HT-29 (cell line): ENCODE measurements at places on chromosomes 11 and 22.

- no peak for DNase-seq
Observed at GRCh38 chr22:27771637-27772036, 29.9 kb downstream of the MN1 start.

DNA sequence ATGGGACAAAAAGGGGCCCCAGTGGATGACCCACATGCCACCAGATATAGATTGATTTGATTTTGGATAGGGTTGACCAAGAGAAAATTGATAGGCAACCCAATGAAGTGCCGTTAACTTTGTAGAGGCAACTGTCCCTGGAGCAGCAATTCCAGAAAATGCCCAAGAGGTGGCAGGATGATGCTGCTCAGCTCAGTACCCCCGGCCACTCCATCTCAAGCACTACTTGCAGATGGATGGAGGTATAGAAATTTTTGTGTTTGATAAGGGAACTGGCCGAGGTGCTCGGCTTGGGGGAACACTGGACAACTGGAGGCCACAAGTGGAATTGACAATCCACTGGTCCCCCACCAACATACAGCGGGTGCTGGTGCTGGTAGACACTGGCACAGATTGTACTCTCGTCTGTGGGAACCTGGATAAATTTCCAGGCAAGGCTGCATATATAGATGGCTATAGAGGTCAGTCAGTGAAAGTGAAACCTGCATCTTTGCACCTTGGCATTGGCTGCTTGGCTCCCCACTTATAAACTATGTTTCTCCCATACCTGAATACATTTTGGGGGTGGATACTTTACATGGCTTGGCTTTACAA is 86.3 kb downstream of the CCDC83 start:
- peak; percentile 73 for DNase-seq

DNA sequence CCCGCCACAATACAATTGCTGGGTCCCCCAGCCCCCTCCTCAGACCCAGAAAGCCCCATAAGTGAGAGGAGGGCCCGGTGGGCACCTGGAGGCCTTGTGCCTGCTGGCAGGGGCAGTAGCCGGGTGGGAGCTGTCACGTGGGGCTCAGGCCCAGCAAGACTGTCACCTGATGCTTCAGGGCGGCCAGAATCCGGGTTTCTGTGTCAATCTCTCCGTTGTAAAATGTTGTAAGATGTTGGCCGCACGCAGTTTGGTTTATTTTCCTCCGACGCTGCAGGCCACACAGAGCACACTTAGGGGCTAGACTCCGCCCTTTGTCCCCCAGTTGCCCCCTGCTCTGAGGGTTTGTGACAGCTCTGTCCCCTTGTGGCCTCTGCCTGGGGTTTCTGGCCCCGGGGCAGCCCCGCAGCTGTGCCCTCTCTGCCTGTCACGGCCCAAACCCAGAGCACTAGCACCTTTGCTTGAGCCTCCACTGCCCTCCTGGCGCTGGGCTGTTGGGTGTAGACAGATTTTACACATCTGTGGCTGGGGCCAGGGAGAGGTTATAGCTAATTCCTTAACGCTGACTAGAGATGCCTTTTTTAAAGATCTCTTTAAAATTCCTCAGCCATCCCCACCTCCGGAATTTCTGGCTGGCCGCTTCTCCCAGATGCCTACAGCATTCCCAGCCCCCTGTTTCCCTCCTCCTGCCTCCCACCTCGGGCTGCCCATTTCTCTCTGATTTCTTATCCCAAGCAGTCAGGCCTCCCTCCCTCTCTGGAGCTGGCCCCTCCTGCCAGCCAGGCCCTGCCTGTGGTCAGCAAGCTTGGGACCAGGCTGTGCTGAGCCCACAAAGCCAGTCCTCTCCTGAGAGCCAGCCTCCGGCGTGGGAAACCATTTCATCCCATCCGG is 3.2 kb upstream of the PRR5 start:
- DNase-seq: no peak

- no peak for DNase-seq
Observed at GRCh38 chr11:44333271-44334218, 23.6 kb upstream of the ALX4 start.

DNA sequence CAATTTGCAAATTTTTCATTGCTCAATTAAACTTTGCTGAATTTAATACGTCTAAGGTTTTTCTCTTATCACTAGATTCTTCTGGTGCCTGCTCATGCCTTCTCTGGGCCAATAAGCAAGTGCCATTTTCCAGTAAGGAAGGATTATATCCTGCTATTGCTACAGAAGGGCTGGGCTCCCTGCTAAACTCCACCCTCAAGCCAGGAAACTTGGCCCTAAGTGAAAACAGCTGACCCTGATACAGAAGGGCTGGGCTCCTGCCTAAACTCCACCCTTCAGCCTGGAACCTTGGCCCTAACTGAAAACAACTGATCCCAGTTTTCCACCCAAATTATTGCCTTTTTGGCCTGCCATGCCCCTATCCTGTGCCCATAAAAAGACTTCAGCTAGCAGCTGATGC is 385.3 kb downstream of the DYNC2H1 start:
- no peak for DNase-seq

GRCh38 chr11:116207421-116208141 is 565.2 kb downstream of the BUD13 start:
- DNase-seq: no peak

DNA sequence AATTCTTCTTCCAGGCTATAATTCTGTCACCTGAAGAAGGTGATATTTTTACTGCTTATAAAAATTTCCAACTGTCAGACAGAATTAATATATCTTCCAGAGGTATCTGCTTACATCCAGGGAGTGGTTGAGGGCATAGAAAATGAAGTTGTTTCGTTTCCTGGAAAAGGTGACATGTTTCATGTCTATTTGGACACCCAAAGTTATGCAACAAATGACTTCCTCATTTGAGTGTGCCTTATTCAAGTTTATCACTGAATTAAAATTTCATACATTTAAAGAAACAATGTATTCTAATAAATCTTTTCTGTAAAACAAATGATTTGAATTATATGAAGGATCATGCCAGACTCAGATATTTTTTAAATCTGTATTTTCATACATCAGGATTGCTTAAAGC is 8.5 kb upstream of the GRAMD1B start:
- no peak for DNase-seq

DNA sequence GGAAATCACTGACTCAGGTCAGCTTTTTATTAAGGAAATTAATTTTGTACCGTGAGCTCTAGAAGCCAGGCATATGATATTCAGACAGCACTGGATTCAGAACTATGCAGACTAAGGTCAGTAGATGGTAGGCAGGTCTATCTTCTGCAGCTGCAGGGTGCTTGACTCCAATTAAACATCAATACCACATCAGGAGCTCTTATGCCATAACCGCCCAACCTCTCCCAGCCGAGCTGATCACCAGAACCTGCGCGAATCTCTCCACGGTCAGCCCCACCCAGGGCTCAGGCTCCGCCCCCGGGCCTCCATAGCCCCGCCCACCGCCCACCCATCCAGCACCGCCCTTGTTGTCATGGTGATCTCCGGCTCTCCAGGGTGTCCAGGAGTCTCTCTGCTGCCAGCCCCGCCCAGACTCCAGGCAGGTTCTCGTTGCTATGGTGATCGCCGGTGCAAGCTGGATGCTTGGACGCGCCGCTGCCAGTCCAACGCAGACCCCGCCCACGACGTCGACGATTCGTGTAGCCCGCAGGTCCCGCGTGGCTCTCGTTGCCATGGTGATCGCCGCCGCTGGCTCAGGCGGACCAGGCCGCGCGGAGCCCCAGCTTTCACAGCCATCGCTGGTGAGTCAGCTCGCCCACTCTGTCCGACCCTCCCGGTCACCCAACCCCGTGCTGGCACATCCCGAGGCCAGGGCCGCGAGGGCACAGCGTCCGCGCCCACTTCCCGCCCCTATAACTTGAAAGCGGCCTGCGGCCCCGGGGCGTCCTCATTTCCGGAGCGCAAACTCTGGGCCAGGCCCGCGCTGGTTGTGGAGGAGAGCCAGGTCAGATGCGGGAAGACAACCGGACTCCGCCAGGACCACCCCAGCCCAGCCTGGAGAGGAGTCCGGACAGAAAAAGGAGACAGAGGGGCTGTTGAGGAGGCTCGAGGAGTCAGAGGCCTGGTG is at the start of gene RAB36:
TSS of gene RAB36 (plus strand) at position 546 of the 946 bp plus-strand sequence. CDS start 1,140 bp downstream, outside the sequence.
- peak; percentile 93 for DNase-seq

- no peak for DNase-seq
Observed at GRCh38 chr11:8756201-8756600, 73.6 kb downstream of the RPL27A start.

DNA sequence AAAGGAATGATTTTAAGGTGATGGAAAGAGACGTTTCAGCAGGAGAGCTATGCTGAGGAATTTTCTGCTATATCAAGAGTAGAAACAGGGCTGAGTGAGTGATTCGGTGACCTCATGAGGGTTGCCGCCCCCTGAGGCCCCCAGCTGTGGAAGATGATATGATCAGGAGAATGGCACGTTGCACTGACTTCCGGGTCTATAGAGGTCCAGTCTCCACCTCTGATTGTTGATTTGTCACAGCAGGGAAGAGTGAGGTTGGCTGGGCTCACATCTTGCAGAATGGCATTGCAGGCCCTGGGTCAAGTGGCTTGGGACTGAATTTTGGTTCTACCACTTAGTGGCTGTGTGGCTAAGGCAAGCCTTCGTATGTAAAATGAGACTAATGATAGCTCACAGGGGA is 205.1 kb downstream of the SNX19 start:
- no peak for DNase-seq

DNA sequence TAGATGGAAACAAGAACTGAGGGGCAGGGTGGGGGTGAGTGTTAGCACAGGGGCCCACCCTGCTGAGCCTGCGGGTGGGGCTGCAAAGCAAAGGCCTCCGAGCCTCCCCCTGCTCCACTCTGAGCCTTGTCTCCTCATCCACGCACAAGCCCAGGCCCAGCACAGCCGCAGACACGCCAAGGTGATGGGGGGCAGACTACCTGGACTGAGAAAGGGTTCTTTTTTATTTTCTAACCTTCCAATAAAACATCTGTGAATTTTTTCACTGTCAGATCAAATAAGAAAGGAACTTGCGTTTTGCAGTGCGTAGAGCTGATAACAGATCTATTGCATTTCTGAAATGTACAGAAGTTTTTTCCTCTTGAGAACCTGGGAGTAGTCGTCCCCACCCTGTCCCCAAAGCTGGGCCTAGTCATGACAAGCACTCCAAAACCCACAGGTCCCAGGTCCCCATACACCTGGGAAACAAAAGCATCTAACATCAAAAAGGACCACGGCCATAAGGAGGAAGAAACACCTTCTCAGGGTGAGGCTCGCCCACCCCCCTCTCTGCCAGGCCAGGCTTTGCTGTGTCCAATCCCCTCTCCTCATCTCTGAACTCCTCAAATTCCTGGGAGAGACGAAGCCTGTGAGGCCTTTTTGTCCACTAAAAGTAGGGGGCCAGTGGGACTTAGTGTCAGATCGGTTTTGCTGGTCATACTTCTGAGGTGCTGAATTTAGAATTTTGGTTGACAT is 22.7 kb upstream of the CD5 start:
- no peak for DNase-seq

- DNase-seq: no peak
Observed at GRCh38 chr11:129930743-129931142, 35.4 kb upstream of the NFRKB start.

GRCh38 chr22:31646186-31647019 is 15.6 kb downstream of the PISD start:
- peak; percentile 23 for DNase-seq

GRCh38 chr22:42509548-42509947 is 10.0 kb downstream of the RRP7A start:
- DNase-seq: no peak

DNA sequence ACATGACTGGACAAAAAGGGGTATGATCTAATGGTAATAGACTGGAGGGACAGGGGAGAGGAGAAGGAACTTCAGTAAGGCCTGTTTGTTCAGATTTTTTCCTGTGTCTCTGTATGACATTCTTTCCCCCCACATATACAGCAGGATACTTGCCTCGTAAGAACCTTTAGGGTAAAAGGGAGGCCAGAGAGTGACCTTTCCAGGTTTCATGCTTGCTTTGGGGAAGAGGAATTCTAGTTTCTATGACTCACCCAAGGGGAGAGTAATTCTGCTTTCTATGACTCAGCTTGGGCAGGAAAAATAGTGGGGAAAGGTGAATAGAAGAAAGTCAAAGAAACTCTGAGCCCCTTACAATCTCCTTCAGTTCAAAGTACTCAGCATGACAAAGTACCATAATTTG is 457.0 kb downstream of the DLG2 start:
- DNase-seq: peak; percentile 75

GRCh38 chr22:35204807-35205775 is 52.2 kb upstream of the HMGXB4 start:
- no peak for DNase-seq

GRCh38 chr11:8613036-8613435 is 19.0 kb upstream of the STK33 start:
- DNase-seq: no peak

DNA sequence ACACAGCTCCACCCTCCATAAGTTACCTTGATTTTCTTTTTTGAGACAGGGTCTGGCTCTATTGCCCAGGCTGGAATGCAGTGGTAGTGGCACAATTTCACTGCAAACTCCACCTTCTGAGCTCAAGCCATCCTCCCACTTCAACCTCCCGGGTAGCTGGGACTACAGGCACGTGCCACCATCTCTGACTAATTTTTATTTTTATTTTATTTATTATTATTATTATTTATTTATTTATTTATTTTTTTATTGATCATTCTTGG is 9.6 kb downstream of the RPS3 start:
- no peak for DNase-seq

- no peak for DNase-seq
Observed at GRCh38 chr11:134841972-134842371, 429.9 kb upstream of the B3GAT1 start.

GRCh38 chr11:92204731-92205130 is 19.9 kb upstream of the FAT3 start:
- no peak for DNase-seq

DNA sequence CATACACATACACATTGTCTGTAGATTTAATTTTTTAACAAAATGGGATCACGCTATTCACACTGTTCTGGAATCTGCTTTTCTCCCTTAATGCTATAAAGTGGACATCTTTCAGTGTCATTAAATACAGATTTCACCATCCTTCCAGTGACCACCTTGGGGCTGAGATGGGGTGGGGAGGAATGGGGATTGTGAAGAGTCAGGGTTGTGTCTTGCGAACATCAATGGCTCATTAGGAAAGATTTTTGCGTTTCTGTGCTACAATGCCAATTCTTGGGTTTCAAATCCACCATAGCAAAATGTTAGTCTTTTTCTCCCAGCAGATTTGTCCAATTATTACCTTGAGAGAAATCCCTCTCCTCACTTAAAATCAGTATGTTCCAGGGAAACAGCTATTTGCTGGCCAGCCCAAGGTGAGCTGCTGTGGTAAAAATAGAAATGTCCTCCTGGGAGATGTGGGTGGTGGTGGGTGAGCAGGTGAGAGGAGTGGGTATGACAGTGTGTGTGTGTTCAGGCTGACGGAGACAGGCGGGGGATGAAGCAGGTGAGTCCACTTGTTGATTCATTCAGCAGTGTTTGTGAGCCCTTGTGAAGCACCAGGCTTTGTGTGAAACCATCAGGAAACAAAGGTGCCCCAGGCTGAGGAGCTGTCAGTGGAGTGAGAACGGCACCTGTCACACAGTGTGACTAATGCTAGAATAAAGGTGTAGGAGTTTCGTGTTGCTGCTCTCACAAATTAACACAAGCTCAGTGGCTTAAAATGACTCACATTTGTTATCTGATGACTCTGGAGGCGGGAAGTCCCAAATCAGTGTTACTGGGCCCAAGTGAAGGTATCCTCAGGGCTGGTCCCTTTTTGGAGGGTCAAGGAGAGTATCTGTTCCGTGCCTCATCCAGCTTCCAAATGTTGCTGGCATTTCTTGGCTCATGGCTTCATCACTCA is 1.7 kb upstream of the CBX6 start:
- DNase-seq: no peak

- DNase-seq: no peak
Observed at GRCh38 chr22:49667236-49667635, 160.4 kb downstream of the BRD1 start.
